ENCODE measurements at places on chromosomes 16 and 17.

- DNase-seq, result peak; percentile 5
These were observed 108.5 kb upstream of the CCL2 start for GRCh38 chr17:34146440-34147043.

DNA sequence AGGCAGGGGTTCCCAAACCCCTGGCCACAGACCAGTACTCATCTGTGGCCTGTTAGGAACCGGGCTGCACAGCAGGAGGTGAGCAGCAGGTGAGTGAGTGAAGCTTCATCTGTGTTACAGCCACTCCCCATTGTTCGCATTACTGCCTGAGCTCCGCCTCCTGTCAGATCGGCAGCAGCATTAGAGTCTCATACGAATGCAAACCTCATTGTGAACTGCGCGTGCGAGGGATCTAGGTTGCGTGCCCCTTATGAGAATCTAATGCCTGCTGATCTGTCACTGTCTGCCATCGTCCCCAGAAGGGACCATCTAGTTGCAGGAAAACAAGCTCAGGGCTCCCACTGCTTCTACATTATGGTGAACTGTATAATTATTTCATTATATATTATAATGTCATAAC lies 25.1 kb upstream of the RMI2 start:
- no peak for DNase-seq

DNA sequence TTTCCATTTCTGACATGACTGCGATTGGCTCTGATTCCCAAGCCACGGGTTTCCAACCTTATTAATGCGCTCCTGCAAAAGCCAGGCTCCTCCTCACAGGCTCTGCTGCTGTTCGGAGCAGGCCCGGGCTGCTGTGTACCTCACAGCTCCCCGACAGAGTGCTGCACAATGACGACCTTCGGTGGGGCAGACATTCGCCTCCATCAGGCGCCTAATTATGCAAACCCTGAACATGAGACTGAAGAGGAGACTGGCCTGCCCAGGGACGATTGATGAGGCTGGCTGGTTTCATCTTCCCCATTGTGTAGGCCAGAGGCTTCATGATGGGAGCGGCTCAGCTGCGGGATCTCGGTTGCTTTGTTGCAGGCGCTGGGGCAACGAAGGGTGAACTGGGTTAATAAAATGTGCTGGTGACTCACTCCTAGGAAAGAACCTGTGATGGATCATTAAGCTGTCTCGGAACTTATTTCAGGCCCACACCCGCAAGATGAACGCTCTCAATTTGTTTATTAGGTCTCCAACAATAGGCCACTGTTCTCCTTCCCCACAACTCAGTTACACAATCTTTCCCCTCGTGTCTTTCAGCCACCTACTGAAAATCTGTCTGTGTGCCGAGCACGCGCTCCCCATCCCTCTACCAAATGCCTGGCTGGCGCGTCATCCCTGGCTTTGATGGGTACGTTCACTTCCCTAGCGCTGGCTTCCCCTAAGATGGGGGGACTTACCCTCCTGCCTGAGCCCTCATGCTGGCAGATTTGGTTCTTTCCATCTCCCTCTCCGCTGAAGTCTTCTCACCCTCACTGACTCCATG lies 27.2 kb upstream of the TOB1 start:
- peak; percentile 75 for DNase-seq

DNA sequence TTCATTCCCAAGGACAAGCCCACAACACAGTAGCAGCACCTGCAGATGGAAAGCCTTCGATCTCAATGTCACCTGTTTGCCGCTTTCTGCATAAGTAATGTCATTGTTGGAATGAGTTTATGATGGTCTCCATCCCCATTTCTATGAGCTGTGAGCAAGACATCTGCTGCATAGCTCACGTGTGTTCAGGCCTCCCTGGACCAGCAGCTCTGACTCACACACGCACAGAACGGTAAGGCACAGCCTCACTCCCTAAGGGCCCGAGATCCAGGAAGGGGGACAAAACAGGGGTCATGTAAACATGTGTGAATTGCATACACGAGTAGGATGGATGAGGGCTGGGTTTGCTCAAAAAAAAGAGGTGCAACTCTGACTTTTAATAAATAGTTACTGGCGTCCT lies 223.1 kb downstream of the SOX9 start:
- DNase-seq, result peak; percentile 28

- peak; percentile 11 for DNase-seq
These were observed at the start of gene DNAH9 for GRCh38 chr17:11598274-11599221. Gene DNAH9 (plus strand): TSS chr17:11598470. CDS start chr17:11598499, 29 bp downstream.

GRCh38 chr17:83082424-83082823 lies 3.0 kb downstream of the METRNL start:
- DNase-seq, result no peak

GRCh38 chr17:19540706-19541370 lies 7.2 kb downstream of the SLC47A1 start:
- no peak for DNase-seq

GRCh38 chr16:68356249-68356918 lies 45.6 kb downstream of the PRMT7 start:
- no peak for DNase-seq

GRCh38 chr17:40352779-40353394 lies 11.7 kb downstream of the GJD3 start:
- no peak for DNase-seq

- DNase-seq, result no peak
These were observed 851 bp downstream of the EDC4 start for GRCh38 chr16:67873435-67874370.

DNA sequence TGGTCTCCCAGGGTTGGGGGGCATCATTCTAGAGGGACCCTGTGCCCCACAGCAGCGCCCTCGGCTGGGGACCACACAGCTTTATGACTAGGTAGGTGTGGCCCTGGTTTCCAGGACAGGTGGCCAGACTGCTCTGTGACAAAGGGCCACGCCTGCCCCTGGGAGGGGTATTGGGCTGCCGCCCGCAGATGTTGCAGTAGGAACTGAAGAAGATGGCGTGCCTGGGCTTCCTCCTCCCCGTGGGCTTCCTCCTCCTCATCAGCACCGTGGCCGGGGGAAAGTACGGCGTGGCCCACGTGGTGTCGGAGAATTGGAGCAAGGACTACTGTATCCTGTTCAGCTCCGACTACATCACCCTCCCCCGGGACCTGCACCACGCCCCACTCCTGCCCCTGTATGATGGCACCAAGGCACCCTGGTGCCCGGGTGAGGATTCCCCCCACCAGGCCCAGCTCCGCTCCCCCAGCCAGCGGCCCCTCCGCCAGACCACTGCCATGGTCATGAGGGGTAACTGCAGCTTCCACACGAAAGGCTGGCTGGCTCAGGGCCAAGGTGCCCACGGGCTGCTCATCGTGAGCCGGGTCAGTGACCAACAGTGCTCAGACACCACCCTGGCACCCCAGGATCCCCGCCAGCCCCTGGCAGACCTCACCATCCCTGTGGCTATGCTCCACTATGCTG lies at the start of gene SPPL2C:
TSS of gene SPPL2C (plus strand) at position 187 of the 681 bp plus-strand sequence. CDS start at position 213, 26 bp downstream.
- DNase-seq, result no peak

Data from RPMI7951 (cell line).